ENCODE measurements at places on chromosomes 1 and 21. TPM values are rescaled to one million over a fixed set of nuclear protein-coding genes. Genes with fewer than 3 reads are reported as not detected.

The LCE1A gene
- not detected for total RNA-seq

The NHLH1 gene
- total RNA-seq: not detected

The NHLH2 gene
- not detected for total RNA-seq

The C1orf87 gene
- not detected for total RNA-seq

- DNase-seq: no peak
These were observed 70.9 kb upstream of the PLA2G4A start for GRCh38 chr1:186757851-186758250.

DNA sequence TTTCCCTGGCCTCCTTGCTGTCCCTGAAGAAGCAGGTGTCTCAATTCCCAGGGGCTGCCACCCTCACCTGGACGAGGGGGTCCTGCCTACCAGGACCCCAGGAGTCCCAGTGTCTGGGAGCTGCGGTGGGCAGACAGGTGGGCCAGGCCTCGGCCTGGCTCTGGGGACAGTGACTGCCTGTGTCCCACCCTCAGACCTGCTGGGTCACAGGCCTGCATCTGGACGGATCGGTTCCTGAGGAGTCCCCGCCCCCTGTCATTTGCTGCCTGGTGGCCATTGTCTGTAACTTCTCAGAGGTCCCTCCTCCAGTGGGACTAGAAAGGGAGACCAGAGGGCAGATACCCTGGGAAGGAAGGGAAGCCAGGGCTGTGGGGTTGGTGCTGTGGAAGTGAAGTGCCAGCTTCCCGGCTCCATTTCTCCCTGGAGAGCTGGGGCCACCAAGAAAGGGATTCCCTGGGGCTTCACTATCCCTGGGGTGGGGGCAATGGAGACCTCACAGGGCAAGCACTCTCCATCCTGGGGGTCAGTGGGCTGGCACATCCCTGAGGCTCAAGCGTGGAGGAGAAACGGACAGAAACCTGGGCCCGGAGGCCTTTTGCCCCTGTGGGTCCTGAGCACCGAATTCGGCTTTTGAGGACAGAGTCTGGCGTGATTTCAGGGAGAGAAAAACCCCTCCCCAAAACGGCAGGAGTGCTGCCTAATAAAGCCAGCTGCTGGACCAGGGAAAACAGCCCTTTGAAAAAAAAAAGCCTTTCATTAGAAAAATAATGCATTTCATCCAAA lies 157.3 kb downstream of the PEX14 start:
- no peak for DNase-seq

- DNase-seq: no peak
These were observed 328.5 kb downstream of the TBX15 start for GRCh38 chr1:118659646-118660045.

DNA sequence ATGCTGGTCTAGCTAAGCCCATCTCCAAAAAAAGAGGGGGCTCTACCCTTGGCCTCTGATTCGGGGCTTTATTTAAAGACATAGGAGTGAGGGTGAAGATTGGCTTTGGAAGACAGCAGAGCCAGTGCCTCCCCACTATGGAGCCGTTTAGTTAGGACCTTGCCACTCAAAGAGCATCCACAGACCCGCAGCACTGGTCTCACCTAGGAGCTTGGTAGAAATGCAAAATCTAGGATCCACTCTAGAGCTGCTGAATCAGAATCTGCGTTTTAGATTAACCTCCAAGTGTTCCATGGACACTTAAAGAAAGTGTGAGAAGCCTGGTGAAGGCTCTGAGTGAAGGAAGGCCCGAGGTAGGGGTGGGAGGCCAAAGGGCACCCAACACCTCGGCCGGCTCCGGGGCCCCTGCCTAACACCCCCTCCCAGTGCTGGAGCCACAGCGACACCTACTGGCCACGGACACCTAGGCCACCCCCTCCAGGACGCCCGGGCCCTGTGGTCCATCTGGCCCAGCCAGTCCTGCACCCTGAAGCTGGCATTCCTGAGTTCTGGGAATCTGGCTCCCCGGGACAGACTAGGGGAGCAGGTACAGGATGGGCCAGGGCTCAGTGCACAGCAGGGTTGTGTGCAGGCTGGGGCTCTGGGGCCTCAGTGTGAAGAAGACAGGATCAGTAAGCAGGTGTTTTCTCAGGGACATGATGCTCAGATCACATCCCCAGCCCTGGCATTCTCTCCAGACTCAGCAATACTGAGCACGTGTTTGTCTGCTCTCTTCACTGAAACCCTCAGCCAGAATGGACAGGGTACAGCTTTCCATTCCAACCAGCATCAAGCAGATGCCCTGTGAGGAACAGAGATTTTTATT lies 79.2 kb downstream of the TMEM53 start:
- peak; percentile 51 for DNase-seq

- peak; percentile 93 for DNase-seq
These were observed 24.1 kb downstream of the THRAP3 start for GRCh38 chr1:36248250-36248894.

DNA sequence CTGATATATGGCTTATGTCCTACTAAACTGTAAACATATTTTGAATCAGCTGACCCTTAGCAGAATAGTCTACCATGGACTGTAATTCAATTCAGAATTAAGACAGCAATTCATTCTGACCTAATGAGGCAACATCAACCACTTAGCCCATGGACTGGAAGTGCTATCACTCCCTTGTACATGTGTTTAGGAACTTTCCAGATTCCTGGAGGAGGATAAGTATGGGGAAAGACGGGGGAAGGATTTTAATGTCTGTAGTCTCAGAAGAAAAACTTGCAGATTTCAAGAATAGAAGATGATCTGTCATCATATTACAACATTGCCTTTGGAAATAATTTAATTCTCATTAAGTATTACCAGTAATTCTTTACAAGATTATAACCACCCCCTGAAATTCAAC lies 56.3 kb downstream of the PTGFR start:
- no peak for DNase-seq

DNA sequence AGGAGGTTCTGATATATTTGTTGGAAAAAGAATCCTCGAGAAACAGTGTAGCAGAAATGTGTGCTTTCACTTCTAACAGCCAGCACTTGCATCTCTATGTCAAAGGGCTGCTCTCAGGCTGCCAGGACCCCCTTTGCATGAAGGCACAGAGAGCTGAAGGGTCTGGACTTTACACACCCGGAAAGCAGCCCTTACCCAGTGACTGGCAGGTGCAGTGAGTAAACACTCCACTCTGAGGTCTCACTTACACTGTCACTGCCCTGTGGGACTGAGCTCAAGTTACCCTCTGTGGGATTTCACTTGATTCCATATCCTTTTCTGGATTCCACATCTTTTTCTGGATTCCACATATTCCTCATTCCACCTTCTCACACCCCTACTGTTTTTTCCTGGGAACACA lies 40.8 kb upstream of the PPP2R5A start:
- no peak for DNase-seq

The TBCE gene
- total RNA-seq: 56.3 TPM

DNA sequence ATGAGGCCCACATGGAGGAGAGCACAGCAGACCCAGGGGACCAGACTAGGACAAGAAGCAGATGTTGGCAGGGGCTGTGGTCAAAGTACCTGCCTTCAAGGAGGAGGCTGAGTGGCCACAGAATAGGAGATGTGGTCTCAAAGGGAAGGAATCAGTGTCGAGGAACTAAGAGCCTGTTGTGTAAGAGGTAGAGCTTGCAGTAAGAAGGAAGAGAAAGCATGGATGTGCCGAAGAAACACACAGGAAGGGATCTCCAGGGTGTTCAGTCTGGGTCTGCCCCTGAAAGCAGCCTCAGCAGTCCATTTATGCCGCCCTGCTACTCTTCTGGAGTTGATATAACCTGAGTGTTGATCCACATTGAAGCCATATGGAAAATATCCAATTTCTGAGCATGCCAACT lies 83.9 kb downstream of the NID1 start:
- DNase-seq: no peak

The LRRIQ3 gene
- 0.68 TPM for total RNA-seq

GRCh38 chr1:50611675-50612074 lies 188.4 kb upstream of the DMRTA2 start:
- DNase-seq: no peak

GRCh38 chr1:39474810-39475209 lies 16.6 kb upstream of the BMP8A start:
- no peak for DNase-seq

Data from Caki2 (cell line).